HTR-8/SVneo (cell line): ENCODE measurements at places on chromosomes 6 and 20.

DNA sequence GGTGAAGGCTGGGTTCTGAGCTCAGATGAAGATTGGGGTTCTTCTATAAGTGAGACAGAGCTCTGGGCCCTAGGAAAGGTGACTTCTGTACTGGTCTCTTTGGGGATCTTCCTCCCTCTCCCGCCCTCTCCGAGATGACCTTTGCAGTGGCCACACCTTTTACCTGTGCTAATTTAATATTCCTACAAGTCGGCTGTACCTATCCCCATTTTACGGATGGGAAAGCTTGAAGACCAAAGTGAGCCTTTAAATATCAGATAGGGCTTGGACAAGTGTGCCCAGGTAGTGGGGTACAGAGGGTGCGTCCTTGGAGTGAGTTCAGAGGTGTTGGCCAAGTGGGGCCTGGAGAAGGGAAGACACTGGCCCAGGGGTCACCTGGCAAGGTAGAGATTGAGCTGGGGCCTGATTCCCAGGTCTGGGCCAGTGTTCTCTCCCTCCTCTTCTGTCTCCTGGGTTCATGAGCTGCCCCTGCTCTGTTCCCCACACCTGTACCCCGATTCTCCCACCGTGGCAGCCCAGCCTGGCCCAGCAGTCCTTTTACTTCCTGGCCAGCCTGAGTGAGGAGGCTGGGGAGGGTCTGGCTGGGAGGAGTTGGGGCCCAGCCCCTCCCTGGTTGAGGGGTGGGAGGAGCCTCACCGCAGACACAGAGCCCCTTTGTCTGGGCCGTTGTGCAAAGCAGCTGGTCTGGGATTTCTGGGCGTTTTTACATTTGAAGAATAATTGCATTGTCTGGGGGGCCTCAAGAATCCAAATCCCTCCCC, 152.1 kb upstream of the RNF24 start:
- no peak for DNase-seq

DNA sequence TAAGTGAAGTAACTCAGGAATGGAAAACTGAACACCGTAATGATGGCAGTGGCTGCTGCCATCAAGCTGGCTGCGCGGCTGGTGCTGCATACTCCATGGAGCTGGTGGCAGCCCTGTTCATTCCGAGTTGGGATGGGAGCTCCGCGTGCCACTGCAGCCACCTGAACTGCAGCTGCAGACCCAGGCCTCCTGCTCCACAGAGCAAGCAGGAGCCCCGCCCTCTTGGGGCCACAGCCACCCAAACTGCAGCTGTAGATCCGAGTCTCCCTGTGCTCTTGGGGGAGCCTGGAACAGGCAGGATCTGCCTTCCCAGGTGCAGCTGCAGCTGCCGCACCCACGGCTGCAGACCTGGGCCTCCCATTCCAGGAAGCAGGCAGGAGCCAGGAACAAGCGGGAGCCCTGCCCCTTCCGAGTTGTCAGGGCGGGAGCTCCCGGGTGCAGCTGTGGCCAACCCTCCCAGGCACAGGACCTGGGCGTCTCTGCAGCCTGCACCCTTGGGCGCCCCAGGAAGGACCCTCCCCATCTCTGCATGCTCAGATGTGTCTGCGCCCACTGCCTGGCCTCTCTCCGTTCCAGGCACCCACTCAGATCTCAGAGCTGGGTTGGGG, 120.2 kb downstream of the GMPR start:
- DNase-seq, result no peak

DNA sequence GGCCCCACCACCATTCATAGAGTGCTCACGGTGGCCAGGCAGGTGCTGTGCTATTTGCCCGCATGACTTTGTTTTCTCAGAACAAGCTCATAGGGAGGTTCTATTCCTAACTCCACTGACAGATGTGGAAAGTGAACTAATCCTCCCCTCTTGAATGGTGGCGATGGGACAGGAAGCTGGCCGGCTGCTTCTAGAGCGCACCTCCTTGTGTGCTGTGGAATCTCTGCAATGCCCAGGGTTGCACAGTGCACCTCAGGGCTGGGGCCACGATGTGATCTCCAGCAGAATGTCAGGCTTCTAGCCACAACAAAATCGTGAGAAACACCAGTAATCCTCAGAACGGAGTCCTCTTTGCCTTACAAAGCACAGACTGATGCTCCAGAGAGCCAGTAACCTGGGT, 53.8 kb upstream of the SLC22A23 start:
- DNase-seq, result no peak

DNA sequence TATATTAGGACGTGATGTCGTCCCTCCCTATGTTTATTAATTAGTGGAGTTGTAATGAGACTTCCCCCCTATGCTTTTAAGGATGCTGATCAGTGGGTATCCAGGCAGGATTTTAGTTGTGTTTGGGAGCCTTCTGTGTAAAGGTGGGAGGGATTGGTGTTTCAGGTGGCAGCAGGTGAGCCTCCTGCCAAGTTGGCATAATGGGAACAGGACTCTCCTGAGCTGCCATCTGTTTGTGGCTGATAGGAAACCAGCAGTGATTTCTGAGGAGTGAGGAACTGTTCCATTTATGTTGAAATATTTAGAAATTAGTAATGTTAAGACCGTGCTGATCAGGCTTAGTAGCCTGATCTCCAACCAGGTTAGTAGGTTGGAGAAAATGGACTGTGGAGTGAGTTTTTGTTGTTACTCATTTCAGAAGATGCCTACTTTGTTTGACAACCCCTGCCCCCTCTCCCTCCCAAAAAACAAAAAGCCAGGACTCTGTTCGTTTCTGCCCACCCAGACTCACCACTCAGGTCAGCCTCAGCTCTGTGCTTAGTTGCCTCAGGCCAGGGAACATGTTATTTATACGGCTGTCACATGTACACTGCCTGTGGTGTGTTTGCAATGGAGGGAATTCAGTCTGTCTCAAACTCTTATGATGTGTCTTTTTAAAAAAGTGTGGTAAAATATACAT, 55.4 kb upstream of the TULP4 start:
- DNase-seq, result no peak

GRCh38 chr20:55928266-55928665, 77.1 kb downstream of the CBLN4 start:
- no peak for DNase-seq
